GOT3 (cell line): ENCODE measurements at places on chromosomes 7 and 10.

GRCh38 chr7:38367301-38367890 lies 94.0 kb upstream of the TARP start:
- DNase-seq, result no peak

- DNase-seq, result no peak
Measured at GRCh38 chr10:62258926-62259325, 9.7 kb downstream of the RTKN2 start.

DNA sequence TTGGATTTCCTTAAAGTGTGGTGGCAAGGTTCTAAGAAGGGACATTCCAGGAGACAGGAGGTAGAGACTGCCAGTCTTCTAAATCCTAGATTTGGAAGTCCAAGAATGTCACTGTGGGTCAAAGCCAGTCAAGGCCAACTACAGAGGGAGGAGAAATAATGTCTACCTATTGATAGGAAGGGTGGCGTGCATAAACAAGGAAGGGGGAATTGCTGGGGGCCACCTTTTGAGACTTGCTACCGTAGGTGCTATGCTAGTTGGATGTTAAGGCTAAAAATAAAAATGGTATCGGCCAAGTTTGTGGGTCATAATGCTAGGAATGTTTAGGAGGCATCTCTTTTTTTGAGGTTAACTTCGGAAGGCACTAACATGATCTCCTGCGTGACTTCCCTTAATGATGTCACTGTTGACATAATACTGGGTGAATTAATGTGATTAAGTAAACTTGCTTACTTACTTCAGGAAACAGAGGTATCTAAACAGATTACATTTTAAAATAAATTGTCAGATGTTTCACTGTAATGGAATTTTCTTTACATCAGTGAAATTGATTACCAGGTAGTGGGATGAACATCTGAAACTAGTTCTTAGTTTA lies 4.8 kb downstream of the BTRC start:
- no peak for DNase-seq

DNA sequence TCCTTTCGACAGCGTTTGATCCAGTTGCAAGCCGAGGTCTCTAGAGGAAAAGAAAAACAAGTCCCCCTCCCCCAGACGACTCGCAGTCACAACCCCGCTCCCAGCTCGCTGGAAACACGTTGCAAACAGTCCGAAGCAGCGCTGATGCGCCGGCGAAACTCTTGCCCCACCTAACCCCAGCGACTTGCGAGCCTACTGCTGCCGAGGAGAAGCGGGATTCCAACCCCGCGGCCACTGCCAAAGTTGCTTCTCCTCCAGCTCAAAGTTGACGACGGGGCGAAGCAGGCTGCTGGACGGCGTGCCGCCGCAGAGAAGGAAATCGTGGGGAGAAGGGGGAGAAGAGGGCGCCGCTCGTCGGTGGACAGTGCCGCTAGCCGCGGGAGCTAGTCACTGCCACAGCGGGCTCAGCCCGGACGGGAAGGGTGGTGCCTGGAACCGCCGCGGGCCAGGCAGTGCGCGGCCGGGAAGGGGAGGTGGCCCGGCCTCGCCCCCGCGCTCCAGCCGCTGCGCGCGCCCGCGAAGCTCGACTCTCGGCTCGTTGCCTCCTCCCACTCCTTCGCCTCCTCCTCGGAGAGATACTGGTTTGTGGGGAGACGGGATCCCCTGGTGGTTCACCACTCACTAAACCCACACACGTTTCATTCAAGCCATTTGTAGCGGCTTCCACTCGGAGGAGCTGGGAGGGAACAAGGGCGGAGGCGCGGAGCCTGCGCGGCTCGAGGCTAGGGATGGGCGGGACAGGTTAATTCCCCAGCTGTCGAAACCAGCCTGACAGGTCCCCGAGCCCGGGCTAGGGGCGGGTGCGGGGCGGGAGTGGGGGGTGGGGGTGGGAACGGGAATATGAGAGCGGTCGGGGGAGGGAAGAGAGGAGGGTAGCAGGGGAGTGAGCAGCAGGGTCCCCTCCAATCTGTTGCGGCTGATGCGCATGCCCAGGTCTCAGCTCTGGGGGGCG lies at the start of gene GPR37:
TSS of gene GPR37 (minus strand) at position 392 of the 952 bp plus-strand sequence. CDS start 816 bp downstream, outside the sequence.
- no peak for DNase-seq

DNA sequence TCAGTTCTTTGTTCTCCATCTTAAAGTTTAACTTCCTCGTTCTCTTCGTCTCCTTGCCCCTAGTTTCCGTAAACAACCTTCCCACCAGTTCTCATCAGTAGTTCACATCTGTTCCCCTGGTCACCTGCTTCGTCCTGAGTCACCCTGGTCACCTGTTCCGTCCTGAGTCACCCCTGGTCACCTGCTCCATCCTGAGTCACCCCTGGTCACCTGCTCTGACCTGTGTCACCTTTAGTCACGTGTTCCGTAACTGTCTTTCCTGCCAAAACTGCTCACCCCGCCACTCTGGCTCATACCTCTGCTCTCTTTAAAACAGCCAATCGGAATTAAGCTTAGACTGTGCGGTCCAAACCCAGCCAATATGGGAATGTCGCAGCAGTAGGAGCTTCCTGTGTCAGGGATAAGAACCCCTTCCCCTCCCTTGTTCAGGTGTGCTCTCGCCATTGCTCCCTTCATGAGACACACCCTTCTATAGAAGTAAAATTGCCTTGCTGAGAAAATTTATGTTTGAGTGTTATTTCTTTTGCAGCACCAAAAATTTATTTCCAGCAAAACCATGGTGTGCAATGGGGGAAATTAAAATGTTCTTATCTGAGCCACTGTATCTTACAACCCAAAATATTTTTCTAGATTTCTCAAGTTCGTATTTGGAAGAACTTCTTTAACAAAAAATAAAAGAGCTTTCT lies 112.2 kb downstream of the VIM start:
- DNase-seq, result no peak

DNA sequence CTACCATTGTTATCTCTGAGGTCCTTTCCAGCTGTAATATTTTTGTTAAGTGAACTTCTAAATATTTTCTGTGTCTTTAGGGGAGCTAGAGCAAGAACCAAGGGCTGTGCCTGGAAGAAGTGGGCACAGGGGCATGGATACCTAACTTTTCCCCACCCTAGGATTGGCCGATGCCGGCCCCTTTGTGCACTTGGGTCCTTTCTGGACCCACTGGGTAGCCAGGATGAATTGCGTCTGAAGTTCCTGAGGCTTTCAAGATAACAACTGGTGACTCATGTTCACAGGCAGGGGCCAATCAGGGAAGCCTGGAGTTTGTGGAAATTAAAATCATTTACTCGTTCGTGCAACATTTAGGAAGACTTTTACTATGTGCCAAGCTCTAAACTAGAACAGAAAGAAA lies 758 bp downstream of the DPCD start:
- no peak for DNase-seq

GRCh38 chr10:52940921-52941320 lies 168.3 kb upstream of the MBL2 start:
- DNase-seq, result no peak

DNA sequence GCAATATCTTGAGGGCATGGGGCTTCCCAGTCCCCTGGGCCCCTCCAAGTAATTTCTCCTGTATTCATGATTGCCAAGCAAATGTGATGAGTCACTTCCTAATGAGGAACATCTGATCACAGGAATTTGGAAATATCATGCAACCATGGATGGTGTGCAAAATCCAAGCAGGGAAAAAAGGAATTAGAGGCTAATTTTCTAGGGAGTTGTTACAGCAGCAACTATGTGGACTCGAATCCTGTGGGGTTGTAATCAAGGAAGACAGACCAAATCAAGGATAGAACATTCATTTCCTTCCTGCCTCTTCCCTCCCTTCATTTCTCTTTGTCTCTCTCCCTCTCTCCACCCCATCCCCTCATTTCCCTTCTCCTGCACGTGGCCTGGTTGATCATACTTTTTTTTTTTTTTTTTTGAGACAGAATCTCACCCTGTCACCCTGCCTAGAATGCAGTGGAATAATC lies 23.9 kb upstream of the AGFG2 start:
- no peak for DNase-seq

- no peak for DNase-seq
Measured at GRCh38 chr10:29619241-29619669, 15.5 kb downstream of the SVIL start.

DNA sequence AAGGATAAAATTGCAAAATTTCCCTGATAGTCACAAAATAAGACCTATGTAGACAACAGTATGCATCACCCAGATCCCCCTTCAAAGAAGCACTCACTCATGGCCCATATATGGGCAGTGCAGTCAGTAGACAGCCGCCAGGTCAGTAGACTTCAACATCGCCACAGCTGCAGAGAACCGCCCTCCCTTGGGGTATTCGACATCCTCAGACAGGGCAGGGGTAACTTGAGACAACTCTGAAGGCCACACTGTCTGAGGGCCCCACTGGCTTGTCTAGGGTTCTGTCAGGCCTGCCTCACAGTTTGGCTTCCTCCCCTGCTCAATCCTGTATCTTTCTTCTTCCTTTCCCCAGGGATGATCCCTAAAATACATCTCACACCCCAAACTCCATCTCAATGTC lies 172.3 kb downstream of the IMMP2L start:
- no peak for DNase-seq

- no peak for DNase-seq
Measured at GRCh38 chr10:16626697-16627096, 105.0 kb upstream of the C1QL3 start.

- DNase-seq, result no peak
Measured at GRCh38 chr7:83925860-83926259, 268.7 kb downstream of the SEMA3A start.

GRCh38 chr10:855079-855478 lies 76.4 kb downstream of the LARP4B start:
- DNase-seq, result no peak

GRCh38 chr7:36851382-36851781 lies 127.1 kb upstream of the AOAH start:
- no peak for DNase-seq

DNA sequence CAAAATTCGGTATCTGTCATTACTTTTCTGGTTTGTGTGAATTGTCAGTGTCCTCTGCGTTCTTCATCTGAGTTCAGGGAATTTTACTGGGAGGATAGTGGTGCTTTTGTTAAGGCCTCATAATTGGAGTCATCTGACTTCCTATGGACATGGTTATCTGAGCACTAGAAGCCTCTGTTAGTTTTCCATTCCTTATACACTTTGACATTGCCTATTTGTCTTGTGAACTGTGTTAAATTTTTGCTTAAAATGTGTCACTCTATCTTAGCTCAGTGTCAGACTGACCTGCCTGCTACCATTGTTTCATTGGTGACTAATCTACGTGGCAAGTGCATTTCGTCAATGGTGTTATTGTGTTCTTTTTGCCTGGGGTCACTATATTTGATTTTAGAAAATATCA lies 253.3 kb downstream of the SEMA3A start:
- no peak for DNase-seq

DNA sequence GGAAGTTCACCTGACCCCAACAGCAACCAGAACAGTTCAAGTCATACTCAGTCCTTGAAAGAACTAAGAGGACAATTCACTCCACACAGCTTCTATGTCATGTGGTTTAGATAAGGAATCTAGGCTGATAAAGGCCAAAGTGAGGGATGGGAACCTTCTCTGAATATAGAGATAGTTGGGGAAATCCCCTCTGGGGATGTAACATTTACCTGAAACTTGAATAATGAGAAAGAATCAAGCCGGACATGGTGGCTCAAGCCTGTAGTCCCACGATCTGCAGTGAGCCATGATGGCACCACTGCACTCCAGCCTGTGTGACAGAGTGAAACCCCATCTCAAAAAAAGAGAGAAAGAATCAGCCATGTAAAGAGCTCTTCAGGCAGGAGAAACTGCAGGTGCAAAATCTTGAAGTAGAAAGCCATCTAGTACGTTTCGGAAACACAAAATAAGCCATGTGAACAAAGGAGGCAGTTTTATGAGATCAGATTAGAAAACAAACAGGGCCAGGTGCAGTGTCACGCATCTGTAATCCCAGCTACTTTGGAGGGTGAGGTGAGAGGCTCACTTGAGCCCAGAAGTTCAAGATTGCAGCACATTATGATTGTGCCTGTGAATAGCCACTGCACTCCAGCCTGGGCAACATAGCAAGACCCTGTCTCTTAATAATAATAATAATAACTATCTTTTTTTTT lies 4.5 kb upstream of the DNMBP start:
- no peak for DNase-seq

- DNase-seq, result no peak
Measured at GRCh38 chr10:44806950-44807349, 104.2 kb upstream of the TMEM72 start.

DNA sequence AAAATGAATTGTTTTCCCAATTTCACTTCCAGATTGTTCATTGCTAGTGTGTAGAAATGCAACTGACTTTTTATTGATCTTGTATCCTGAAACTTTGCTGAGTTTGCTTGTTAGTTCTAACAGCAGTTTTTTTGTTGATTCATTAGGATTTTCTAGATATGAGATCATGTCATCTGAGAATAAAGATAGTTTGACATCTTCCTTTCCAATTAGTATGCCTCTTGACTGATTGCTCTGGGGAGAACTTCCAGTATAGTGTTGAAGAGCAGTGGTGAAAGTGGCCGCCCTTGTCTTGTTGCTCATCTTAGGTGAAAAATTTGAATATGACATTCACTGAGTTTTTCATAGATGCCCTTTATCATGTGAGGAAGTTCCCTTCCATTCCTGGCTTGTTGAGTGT lies 11.9 kb upstream of the SUN1 start:
- no peak for DNase-seq

DNA sequence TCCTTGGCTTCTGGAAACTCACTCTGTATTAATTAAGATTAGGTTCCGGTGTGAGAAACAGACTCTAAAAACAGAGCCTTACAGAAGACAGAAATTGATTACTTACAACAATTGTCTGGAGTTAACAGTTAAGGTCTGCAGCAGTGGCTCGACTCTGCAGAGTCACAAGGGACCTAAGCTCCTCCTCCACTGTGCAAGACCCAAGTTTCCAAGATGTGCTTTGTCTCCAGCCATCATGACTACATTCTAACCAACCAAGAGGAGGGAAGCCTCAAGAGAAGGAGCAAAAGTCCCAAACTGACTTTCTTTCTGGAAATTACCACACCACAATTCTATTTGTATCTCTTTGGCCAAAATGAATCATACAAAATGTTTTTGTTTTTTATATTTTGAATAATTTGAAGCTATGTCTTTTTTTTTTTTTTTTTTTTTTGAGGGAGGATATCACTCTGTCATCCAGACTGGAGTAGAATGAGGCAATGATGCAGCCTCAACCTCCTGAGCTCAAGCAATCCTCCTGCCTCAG lies 14.2 kb upstream of the ODAD2 start:
- no peak for DNase-seq
